ENCODE measurements at places on chromosomes 7 and 10. TPM values are rescaled to one million over a fixed set of nuclear protein-coding genes. Genes with fewer than 3 reads are reported as not detected.

ACTL6B gene
- total RNA-seq = not detected

FAM20C gene
- 55.1 TPM for total RNA-seq

PIK3CG gene
- 2.8 TPM for total RNA-seq

SEC31B gene
- total RNA-seq = 11.9 TPM

BAMBI gene
- total RNA-seq = 42.5 TPM

PRLHR gene
- not detected for total RNA-seq

ASIC3 gene
- 5.2 TPM for total RNA-seq

SEC23IP gene
- total RNA-seq = 51.5 TPM

RHOBTB1 gene
- 23.9 TPM for total RNA-seq

URGCP gene
- total RNA-seq = 24.2 TPM

MDFIC gene
- 13.1 TPM for total RNA-seq

DNA sequence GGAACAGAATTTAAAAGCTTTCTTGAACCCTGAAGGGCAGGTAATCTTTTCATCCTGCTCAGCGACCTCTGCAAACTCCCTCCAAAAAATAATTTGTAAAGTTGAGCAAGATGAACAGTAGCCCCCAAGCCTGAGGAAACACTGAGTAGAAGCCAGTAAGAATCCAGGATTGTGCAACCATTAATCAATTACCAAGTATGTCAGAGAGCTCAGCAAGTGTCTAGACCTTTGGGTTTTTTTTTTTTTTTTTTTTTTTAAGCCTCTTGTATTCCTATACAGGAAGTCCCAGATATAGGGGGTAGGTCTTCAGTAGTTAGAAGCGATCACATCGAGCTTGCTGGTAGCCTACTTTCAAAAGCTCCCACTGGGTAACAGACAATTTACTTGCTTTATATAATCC lies 155.2 kb downstream of the DGKI start:
- no peak for DNase-seq
- no peak overlapping the region for H3K27ac ChIP-seq
- H3K4me3 ChIP-seq = no peak overlapping the region
- H3K36me3 ChIP-seq = no peaks in the 10 kb centered on the region
- no peaks in the 10 kb centered on the region for H3K27me3 ChIP-seq

GRCh38 chr10:76251841-76252671 lies 820.6 kb downstream of the LRMDA start:
- H3K36me3 ChIP-seq = no peaks in the 10 kb centered on the region
- no peak overlapping the region for H3K4me3 ChIP-seq
- H3K4me1 ChIP-seq = peaks cover 21% of the 10 kb centered on the region
- H3K27me3 ChIP-seq = no peaks in the 10 kb centered on the region

DNA sequence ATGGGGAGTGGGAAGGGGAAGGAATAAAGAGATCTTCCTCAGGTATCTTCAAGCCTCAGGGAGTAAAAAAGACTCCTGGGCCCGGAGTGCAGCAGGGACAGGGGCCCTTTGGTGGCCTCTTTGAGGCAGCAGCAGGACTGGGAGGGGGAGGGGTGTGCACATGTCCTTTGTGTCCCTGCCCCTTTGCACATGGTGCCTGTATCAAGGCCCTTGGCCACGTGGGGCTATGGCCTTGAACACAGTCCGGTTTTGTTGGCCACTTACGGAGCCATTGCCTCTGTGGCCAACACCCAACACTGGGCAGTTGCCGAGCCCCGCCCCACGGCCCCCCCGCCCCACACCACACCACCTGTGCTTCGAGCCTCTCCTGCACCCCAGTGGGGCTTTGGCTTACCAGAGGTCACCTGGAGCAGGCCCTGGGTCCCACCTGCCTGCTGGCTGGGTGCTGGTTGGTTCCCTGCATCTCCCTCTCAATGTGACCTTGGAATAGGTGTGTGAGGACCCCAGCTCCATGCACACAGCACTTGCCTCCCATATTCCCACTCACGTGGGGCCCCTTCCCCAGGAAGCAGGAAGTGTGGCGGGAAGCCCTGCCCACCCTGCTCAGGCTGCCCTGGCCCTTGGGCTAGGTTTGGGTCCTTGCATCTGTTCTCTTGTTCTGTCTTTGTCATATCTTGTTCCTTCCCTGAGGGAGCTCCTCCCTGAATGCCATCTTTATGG lies 5.4 kb downstream of the SAP25 start:
- H3K27me3 ChIP-seq = no peaks in the 10 kb centered on the region
- H3K36me3 ChIP-seq = no peaks in the 10 kb centered on the region
- peaks cover 15% of the 10 kb centered on the region for H3K4me1 ChIP-seq
- H3K4me3 ChIP-seq = no peak overlapping the region

DNA sequence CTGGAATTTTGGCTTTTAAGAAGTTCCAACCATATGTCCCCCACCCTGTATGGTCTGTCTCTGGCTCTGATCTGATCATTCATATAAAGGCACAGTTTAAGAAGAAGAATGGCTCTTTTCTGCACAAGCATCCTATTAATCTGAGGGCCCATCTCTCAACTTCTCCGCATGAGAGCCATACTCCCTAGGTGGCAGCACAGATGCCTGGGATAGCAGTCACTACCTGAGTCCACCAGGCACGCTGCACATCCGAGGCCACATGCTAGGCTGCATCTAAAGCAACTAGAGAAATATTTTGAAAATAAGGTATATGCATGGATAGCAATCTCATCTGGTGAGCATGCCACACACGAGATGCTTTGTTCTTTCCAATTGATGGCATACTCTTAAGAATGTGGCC lies 565.5 kb downstream of the PARD3 start:
- no peaks in the 10 kb centered on the region for H3K27me3 ChIP-seq
- H3K4me3 ChIP-seq = no peak overlapping the region
- no peak overlapping the region for H3K27ac ChIP-seq
- H3K4me1 ChIP-seq = peaks cover 4% of the 10 kb centered on the region

GRCh38 chr10:119602241-119603095 lies 5.7 kb upstream of the TIAL1 start:
- H3K36me3 ChIP-seq = no peaks in the 10 kb centered on the region
- no peak overlapping the region for H3K27ac ChIP-seq
- H3K4me1 ChIP-seq = peaks cover 1% of the 10 kb centered on the region
- no peaks in the 10 kb centered on the region for H3K27me3 ChIP-seq
- DNase-seq = no peak
- H3K4me3 ChIP-seq = no peak overlapping the region

DNA sequence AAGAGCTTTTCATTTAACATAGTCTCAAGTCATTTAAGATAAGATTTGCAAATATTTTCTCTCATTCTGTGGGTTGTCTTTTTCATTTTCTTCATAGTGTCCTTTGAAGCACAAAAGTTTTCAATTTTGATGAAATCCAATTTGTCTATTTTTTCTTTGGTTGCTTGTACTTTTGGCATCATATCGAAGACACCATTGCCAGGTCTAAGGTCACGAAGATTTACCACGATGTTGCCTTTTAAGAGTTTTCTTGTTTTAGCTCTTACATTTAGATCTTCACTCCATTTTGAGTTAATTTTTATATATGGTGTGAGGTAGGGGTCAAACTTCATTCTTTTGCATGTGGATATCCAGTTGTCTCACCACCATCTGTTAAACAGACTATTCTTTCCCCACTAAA lies 34.7 kb downstream of the TMEM270 start:
- no peak overlapping the region for H3K27ac ChIP-seq
- peaks cover 4% of the 10 kb centered on the region for H3K4me1 ChIP-seq
- no peak for DNase-seq
- H3K4me3 ChIP-seq = no peak overlapping the region
- H3K36me3 ChIP-seq = no peaks in the 10 kb centered on the region
- no peaks in the 10 kb centered on the region for H3K27me3 ChIP-seq

GRCh38 chr7:47438411-47439029 lies 143.4 kb downstream of the TNS3 start:
- no peak overlapping the region for H3K27ac ChIP-seq
- H3K27me3 ChIP-seq = no peaks in the 10 kb centered on the region
- no peak overlapping the region for H3K4me3 ChIP-seq
- peaks cover 3% of the 10 kb centered on the region for H3K4me1 ChIP-seq

GRCh38 chr7:157831143-157831905 lies 494.5 kb downstream of the DNAJB6 start:
- DNase-seq = no peak
- no peaks in the 10 kb centered on the region for H3K36me3 ChIP-seq
- no peak overlapping the region for H3K4me3 ChIP-seq

DNA sequence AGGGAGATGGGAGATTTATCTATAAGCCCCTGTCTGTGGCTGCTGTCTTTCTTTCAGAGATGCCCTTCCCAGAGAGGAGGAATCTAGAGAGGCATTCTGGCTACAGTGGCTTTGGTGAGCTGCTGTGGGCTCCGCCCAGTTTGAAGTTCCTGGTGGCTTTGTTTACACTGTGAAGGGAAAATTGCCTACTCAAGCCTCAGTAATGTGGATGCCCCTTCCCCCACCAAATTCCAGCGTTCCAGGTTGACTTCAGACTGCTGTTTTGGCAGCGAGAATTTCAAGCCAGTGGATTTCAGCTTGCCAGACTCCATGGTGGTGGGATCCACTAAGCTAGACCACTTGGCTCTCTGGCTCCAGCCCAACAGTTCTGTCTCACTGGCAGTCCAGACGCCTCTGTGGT lies 951.6 kb downstream of the CCSER2 start:
- no peaks in the 10 kb centered on the region for H3K36me3 ChIP-seq
- no peaks in the 10 kb centered on the region for H3K4me1 ChIP-seq
- no peaks in the 10 kb centered on the region for H3K27me3 ChIP-seq
- DNase-seq = no peak
- H3K4me3 ChIP-seq = no peak overlapping the region

DNA sequence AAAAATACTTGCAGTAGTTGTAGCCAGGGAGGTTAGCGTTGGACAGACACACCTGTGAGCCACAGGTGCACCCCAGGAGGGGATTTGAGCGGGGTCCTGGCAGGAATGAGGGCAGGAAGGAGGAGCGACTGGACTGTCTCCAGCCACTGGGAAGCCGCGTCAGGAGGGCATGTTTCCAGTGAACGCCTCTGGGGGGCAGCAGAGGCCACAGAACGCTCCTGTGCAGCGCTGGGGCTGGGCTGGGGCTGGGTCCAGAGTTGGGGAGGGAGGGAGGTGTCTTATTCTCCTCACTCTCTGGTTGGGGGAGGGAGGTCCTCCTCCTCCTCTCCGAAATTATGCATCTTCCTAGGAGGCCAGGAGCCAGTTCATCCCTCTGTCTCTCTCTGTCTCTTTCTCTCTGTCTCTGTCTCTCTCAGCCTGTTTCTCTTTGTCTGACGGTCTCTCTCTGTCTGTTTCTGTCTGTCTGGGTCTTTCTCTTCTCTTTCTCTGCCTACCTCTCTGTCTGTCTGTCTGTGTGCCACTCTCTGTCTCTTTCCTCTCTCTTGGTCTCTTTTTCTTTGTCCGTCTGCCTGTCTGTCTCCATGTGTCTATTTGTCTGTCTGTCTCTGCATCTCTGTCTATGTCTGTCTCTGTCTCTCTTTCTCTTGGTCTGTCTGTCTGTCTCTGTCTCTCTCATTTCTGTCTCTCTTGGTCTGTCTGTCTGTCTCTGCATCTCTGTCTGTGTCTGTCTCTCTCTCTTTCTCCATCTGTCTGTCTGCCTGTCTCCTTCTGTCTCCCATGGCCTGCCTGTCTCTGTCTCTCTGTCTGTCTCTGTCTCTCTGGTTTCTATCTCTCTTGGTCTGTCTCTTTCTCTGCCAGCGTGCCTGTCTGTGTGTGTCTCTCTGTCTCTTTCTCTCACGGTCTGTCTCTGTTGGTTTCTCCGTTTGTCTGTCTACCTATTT lies 9.9 kb upstream of the PSMG3 start:
- H3K36me3 ChIP-seq = no peaks in the 10 kb centered on the region
- no peaks in the 10 kb centered on the region for H3K27me3 ChIP-seq
- no peaks in the 10 kb centered on the region for H3K4me1 ChIP-seq

DNA sequence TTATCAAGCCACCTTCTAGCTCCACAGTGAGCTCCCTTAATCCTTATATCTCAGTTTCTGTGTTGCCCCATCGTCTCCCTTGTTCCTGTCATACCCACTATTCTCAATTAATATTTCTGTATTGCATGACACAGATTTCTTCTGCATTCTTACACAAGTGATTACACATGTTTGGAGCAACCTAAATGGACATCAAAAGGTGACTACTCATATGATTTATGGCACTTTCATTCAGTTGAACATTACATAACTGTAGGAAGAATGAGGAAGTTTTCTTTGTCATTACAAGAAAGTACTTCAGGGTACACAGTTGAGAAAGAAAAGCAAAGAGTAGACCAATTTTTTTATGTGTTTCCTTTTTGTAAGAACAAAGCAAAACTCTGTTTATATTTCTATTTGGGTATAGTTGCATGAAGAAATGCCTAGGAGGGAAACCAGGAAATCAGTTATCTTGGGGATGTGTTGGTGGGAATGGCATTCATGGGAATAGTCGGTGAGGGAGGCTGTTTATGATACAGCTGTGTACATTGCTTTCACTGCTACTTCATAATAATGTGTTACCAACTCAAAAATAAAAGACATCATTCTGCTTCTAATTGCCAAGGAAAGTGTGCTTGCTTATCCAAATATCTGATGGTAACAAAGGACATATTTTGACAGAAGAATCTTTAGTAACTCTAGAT lies 23.6 kb upstream of the PRSS37 start:
- no peak overlapping the region for H3K4me3 ChIP-seq
- no peaks in the 10 kb centered on the region for H3K4me1 ChIP-seq
- H3K27ac ChIP-seq = no peak overlapping the region
- no peak for DNase-seq
- H3K36me3 ChIP-seq = no peaks in the 10 kb centered on the region
- no peaks in the 10 kb centered on the region for H3K27me3 ChIP-seq

DNA sequence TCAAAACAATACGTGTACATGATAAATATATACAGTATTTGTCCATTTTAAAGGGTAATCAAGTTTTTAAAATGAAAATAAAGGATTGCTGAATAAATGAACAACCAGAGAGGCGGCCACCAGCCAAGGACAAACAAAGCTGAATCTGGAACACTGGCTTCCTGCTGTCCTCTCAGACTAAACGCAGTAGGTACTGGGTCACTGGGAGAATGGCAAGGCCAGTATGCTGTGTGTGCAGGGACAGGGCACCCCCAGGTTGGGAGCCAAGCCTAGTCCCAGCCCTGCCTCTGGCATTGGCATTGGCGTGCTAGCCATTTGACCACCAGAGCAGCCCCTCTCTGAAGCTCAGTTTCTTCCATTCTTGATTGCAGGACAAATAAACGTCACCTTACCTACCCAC lies 33.8 kb downstream of the DLG5 start:
- no peak for DNase-seq
- peaks cover 26% of the 10 kb centered on the region for H3K4me1 ChIP-seq
- H3K27me3 ChIP-seq = no peaks in the 10 kb centered on the region
- H3K27ac ChIP-seq = no peak overlapping the region

GRCh38 chr10:125217990-125218675 lies 57.8 kb upstream of the CTBP2 start:
- no peaks in the 10 kb centered on the region for H3K4me1 ChIP-seq
- no peak overlapping the region for H3K4me3 ChIP-seq
- DNase-seq = no peak
- H3K36me3 ChIP-seq = no peaks in the 10 kb centered on the region
- no peaks in the 10 kb centered on the region for H3K27me3 ChIP-seq

DNA sequence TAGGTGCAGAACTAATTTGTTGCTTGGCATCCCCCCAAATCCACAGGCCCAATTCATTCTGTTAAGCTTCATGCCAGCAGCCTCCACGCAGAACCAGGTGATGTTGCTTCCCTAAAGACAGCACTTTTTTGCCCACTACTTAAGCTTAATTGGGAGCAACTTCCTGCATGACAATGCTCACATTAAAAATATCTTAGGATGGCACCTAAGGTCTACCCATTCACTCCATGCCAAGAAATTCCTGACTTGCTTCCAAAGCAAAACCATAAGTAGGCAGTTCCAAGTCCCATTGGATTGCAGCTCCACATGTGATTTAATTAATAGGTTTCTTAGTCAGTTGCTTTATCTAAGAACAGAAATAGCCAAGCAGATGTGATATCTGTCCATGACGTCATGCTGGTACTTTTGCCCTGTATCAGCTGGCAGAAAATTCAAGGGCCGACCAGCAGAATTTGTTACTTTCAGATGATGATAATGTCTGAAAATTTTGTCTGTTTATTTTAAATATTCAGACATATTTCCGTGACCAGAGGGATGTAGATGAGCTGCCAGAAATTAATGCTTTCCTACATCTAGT lies 325.5 kb downstream of the LHFPL3 start:
- H3K36me3 ChIP-seq = no peaks in the 10 kb centered on the region
- H3K4me3 ChIP-seq = no peak overlapping the region
- no peaks in the 10 kb centered on the region for H3K4me1 ChIP-seq
- H3K27me3 ChIP-seq = no peaks in the 10 kb centered on the region

All from ovary (tissue), 10 donors.